ENCODE measurements at places on chromosomes 2 and 18.

GRCh38 chr2:42881732-42882131 lies 89.3 kb upstream of the HAAO start:
- DNase-seq: no peak

- DNase-seq: no peak
These were observed 32.0 kb upstream of the C1QL2 start for GRCh38 chr2:119190321-119191111.

- DNase-seq: no peak
These were observed 674.2 kb upstream of the VRK2 start for GRCh38 chr2:57372237-57372984.

GRCh38 chr2:73285159-73285739 lies 971 bp upstream of the FBXO41 start:
- no peak for DNase-seq

DNA sequence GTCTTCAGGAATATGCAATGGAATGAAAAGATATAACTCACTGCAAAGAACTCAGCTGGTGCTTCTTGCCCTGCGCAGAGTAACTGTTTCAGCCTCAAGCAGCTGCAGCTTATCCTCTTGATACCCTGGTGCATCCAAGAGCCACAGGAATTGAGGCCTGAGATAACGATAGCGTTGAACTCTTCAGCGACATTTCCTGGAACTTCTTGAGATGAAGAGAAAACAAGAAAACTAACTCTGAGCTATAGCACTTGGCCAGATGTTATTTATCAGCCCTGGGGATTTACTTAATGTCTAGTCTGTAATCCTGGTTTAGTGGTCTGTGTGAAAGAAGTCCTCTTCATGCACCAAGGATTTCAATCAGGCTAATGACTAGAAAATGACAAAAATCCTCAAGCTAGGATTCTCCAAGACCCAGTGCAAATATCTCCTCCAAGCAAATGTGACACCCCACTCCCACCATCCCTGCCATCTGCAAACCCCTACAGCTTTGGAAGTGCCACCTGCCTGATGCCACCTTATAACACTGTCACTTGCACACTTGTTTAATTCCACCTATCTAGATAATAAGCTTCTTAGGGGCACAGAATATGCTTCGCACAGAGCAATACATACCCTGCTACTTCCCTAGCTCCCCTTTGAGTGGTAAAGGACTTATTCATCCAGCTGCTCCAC lies 40.6 kb downstream of the EHD3 start:
- DNase-seq: no peak

DNA sequence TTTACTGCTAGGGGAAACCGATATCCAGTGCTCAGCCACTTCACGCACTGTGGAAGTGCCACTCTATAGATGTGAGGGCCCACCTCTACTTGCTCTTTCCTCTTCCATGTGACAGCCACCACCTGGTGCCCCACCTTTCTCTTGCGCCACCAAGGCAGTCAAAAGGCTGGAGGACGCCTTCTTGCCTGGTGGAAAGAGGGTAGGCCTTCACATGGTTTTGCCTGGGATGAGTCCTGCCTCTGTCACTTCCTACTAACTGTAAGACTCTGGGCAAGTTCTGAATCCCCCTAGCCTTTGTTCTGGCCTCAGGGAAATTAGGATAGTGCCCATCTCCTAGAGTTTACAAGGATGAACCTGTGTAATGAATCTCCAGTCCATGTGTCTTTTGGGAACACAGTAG lies 66.1 kb upstream of the ODC1 start:
- no peak for DNase-seq

- no peak for DNase-seq
These were observed 206.1 kb downstream of the GULP1 start for GRCh38 chr2:188497726-188498125.

DNA sequence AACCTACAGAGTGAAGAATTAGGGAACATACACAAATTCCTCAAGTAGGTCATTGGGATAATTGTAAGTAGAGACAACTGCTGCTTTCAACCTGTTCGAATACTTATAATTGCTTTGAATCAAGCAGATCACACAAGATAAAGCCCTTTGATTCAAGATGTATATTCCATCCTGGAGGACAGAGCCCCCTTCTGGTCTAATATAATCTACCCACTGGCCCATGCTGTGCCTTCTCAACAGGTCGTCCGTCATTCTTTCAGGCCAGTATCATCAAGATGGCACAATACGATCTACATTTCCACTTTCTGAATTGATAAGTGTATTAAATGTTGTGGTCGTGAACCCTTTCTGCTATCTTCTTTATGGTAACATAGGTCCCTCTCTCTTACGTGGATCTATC lies 387.0 kb upstream of the CDH19 start:
- DNase-seq: no peak

DNA sequence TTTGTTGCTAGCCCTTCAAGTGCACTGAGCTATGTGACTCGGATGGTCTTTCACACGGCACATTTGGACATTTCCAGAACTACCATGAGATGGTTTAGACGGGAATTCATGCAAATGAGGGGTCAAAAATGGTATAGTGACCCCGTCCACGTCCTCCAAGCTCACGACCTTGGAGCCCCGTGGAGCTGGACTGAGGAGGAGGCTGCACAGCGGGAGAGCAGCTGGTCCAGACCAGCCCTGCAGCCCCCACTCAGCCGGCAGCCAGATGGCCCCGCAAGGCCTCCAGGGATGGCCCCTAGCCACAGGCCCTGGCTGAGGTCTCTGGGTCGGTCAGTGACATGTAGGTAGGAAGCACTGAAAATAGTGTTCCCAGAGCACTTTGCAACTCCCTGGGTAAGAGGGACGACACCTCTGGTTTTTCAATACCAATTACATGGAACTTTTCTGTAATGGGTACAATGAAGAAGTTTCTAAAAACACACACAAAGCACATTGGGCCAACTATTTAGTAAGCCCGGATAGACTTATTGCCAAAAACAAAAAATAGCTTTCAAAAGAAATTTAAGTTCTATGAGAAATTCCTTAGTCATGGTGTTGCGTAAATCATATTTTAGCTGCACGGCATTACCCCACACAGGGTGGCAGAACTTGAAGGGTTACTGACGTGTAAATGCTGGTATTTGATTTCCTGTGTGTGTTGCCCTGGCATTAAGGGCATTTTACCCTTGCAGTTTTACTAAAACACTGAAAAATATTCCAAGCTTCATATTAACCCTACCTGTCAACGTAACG lies 88.8 kb downstream of the EPAS1 start:
- DNase-seq: no peak

DNA sequence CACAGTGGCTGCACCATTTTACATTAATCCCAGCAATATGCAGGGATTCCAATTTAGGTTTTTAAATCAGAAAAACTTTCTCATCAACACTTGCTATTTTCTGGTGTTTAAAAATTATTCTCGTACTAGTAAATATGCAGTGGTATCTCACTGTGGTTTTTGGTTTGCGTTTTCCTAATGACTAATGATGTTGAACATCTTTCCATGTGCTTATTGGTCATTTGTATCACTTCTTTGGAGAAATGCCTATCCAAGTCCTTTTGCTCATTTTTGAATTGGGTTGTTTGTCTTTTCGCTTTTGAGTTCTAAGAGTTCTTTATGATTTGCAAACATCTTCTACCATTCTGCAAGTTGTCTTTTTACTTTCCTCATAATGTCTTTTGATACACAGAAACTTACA lies 62.1 kb upstream of the TCF7L1 start:
- DNase-seq: no peak
